EL (cell line): ENCODE measurements at places on chromosomes 2 and 18.

DNA sequence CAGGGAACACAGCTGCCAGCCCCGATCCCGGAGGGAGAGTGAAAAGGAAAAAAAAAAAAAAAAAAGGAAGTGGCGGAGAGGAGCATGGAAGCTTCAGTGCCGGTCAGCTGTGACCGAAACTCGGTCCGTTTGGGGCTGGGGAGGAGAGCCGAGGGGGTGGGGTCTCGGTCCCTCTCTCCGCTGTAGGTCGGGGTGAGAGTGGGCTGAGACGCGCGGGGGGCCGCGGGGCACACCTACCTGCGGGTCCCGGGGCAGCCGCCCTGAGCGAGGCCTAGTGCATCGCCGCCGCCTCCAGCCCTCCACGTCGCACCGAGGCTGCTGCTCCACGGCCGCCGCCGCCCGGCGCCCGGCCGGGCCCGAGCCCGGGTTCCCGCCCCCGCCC is 536 bp downstream of the VPS54 start:
- peak; percentile 66 for DNase-seq

DNA sequence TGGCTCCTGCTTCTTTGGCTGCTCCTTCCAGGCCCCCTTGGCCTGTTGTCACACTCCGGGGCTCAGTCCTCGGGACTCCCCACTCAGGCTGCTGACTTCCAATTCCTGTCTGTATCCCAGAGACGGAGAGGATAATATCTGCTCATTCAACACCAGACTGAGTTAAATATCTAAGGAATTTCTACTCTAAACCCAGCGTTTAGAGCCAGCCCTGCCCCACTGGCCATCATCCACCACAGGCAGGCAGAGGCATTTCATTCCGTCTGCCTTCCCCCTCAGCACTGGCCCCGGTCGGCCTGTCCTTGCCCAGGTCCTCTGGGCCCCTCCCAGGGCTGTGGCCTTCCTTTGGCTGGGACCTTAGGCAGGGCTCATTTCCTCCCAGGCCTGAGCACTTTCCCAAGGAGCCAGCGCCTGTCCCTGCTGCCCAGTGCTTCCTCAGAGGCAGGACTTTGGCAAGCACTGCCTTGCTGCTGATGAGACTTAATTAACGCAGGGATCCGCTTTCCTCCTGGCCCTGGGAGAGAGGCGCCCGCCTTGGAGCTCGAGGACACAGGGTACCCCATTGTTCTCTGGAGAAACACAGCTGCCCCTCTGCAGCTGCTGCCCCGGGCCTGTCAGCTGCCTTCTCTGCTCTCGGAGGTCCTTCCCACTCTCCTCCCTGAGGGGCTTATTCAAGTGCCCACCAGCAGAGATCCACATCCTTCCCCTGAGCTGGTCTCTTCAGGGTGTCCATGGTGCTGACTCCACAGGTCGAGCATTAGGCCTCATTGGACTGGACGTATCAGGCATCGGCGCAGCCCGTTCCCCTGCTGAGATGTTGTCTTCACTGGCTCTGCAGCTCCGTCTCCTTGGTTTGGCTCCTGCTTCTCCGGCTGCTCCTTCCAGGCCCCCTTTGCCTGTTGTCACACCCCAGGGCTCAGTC is 42.8 kb downstream of the ATOH8 start:
- DNase-seq, result peak; percentile 36

- DNase-seq, result no peak
These were observed 19.2 kb upstream of the PKDCC start for GRCh38 chr2:42028571-42029148.

DNA sequence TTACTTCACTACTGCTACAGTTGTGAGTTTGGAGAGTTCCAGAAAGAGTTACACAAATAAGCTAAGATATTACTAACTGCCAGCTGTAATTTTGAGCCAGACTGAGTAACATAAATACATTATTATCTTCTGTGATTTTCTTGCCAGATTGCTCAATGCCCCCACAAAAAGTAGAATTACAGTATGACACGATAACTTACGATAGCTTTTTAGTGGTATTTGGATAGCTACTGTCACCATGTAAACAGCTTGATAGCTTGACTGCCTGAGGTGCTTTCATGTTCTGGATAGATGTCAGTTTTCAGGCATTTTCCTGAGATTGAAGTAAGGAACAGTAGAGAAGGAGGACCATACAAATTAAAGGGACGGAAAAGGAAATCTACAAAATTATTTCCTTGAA is 533.3 kb downstream of the SOCS6 start:
- no peak for DNase-seq

DNA sequence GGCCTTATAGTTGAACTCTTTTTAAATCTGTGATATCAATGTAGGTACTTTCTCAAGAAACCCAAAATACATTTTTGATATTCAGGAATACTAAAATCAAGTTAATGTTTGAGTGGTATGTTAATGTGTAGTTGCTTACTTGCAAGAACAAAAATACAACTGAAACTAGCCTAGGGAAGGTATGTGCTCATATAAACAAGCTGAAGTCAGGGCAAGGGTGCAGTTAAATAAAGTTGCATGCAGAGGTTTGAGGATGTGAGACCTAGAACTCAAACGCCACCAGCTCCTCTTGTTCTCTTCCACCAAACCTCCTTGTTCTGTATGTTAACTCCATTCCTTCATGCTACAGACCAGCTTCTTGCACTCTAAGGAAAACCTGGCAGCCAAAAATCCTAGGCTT is 388.3 kb upstream of the SMIM21 start:
- no peak for DNase-seq

- DNase-seq, result no peak
These were observed 478.8 kb downstream of the PTPRM start for GRCh38 chr18:8045884-8046281.

- no peak for DNase-seq
These were observed 168.0 kb downstream of the ARHGAP15 start for GRCh38 chr2:143297182-143297581.

- DNase-seq, result peak; percentile 58
These were observed 43.8 kb upstream of the SCN9A start for GRCh38 chr2:166419616-166419934.

DNA sequence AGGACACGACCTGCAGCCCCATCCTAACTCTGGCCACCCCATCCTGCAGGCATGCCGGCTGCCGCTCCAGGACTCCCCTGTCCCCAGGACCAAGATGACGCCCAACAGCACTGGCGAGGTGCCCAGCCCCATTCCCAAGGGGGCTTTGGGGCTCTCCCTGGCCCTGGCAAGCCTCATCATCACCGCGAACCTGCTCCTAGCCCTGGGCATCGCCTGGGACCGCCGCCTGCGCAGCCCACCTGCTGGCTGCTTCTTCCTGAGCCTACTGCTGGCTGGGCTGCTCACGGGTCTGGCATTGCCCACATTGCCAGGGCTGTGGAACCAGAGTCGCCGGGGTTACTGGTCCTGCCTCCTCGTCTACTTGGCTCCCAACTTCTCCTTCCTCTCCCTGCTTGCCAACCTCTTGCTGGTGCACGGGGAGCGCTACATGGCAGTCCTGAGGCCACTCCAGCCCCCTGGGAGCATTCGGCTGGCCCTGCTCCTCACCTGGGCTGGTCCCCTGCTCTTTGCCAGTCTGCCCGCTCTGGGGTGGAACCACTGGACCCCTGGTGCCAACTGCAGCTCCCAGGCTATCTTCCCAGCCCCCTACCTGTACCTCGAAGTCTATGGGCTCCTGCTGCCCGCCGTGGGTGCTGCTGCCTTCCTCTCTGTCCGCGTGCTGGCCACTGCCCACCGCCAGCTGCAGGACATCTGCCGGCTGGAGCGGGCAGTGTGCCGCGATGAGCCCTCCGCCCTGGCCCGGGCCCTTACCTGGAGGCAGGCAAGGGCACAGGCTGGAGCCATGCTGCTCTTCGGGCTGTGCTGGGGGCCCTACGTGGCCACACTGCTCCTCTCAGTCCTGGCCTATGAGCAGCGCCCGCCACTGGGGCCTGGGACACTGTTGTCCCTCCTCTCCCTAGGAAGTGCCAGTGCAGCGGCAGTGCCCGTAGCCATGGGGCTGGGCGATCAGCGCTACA is 2.1 kb downstream of the GPBAR1 start:
- DNase-seq, result no peak

- DNase-seq, result no peak
These were observed 143.6 kb downstream of the WDPCP start for GRCh38 chr2:63444565-63445288.

DNA sequence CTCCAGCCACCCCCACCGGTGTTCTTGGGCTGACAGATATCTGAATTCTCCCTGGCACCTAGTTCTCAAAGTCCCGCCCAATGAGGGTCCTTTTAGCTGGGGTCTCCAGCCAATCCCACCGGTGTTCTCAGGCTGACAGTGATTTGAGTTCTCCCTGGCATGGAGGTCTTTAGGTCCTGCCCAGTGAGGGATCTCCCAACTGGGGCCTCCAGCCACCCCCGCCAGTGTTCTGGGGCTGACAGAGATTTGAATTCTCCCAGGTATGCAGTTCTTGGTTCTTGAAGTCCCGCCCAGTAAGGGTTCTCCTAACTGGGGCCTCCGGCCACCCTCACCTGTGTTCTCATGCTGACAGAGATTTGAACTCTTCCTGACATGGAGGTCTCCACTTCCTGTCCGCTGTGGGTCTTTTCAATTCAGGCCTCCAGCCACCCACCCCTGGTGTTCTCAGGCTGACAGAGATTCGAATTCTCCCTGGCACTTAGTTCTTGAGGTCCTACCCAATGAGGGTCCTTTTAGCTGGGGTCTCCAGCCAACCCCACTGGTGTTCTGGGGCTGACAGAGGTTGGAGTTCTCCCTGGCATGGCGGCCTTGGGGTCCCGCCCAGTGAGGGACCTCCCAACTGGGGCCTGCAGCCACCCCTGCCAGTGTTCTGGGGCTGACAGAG is 154.6 kb downstream of the ANKRD36 start:
- DNase-seq, result peak; percentile 1

DNA sequence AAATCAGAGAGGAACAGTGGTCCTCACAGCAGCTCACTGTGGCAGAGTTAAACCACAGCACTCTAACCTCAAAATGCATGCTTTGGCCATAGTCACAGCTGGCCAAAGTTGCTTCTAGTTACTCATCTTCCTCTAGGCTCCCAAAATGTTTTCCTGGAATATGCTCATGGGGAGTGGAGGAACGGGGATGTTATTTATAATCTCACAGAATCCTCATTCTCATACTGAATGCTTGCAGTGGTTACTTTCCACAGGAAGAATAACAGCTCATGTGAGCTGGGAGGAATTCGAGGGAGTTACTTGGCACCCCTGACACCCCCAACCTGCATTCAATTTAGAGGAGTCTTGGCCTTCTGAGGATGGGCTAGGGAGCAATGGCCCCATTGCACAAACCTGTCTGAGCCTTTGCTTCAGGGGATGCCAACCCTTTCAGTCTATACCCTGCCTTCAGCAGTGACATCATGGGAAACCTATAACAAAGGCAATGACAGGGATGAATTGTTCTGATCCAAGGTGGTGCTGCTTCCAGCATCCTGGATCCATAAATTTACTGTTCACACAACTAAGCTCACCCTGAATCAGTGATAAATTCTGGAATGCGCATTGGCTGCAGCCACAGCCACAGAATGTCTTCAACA is 22.4 kb upstream of the CCBE1 start:
- peak; percentile 90 for DNase-seq

DNA sequence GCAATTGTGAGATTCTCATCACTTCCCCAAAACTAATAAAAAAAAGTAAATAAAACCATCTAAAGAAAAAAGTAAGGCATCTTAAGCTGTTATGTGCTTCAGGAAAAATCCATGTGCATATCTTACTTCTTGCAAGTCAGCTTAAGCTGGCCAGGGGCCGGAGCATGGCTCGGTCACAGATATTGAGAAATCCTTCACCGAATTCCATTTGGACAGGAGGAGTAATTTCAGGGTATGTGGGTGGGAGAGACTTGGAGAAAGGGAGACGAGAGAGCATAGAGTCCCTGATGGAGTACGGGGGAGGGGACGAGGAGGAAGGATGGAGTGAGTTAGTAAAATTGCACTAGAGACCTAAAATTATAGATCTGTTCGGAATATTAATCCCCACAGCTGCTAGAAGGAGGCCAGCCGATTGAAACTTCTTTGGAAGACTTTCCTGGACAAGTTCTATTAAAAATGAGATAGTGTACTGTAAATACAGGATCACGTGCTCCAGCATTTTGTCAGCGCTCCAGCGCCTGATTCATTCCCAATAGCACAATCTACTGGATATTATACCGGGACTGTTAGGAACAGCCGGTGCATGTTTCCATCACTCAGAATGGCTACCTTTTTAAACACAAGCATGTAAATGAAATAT is 438.5 kb downstream of the ZNF516 start:
- no peak for DNase-seq

- DNase-seq, result no peak
These were observed 206.6 kb downstream of the DYSF start for GRCh38 chr2:71659868-71660518.

DNA sequence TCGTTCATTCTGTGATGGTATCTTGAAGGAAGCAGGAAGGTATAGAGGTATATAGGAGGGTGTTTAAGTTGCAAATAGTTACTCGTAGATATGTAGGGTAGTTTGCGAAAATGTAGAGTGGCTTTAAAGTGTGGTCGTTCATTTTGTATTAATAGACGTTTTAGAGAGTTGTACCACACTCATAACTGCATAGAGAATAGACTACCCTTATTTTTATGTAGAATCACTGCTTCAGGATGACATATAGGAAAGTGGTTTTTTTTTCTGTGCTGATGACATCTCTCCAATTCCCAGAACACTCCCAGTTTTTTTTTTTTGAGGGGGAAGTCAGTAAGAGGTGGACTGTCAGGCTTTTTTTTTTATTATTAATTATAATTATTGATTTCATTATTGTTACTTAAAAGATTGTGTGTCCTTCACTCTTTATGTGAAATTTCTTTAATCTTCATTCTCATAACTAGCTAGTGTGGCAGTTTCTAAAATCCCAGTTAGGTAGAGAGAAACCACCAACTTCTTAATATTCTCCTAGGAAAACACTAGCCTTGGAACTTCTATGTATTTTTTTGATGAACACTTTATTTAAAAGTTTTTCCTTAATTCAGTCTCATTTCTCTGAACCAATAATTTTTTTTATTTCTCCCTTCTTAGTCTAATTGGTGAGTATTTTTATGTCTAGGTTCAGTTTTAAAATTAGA is 1.5 kb downstream of the ACTR3 start:
- DNase-seq, result peak; percentile 18

DNA sequence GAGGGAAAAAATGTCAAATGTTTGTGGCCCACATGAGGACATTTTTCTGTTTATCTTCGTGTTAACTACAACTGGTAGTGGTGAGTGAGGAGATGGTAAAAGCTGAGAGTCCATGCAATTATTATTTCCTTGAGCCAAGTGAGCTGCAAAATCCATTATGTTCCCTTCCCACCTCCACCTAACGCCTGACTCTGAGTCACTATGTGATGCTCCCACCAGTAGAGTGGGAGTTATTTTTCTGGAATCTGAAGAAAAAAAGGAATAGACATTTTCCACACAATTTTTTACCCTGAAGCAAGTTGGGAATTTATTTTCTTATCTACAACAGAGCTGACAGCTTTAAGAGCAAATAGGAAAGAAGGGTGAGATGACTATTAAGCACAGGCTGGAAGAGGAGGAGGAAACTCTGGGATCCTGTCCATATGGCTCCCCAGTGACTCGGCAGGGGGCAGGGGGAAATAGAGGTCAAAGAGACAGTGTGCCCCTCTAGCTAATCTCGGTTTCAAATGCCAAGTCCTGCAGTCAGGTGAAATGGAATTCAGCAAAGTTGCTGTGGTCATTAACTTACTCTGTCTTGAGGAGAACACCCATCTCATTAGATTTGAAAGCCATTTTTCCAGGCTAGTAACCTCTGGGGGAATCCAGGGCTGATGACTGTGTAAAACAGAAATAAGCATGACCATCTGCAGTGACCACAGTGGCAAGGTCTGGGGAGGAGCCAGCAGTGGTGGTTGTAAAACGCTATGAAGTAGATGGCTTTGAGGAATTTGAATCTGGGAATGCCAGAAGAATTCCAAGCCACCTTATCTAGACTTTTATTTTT is 463.9 kb downstream of the STK39 start:
- peak; percentile 39 for DNase-seq

GRCh38 chr18:12253663-12254135 is 462 bp upstream of the CIDEA start:
- no peak for DNase-seq

- no peak for DNase-seq
These were observed 33.5 kb downstream of the IMPA2 start for GRCh38 chr18:12014521-12015415.
